ENCODE measurements at places on chromosomes 6 and 20. TPM values are rescaled to one million over a fixed set of nuclear protein-coding genes. Genes with fewer than 3 reads are reported as not detected.

GRCh38 chr6:68689910-68690309 lies 54.8 kb downstream of the ADGRB3 start:
- H3K27me3 ChIP-seq = no peaks in the 10 kb centered on the region
- no peak overlapping the region for H3K27ac ChIP-seq
- H3K4me3 ChIP-seq = no peak overlapping the region
- no peaks in the 10 kb centered on the region for H3K36me3 ChIP-seq

Gene RNF146
- 18.7 TPM for total RNA-seq

GRCh38 chr6:42369568-42369967 lies 82.2 kb downstream of the TRERF1 start:
- no peak for DNase-seq
- peak overlapping the region; percentile 40 for H3K27ac ChIP-seq
- H3K4me3 ChIP-seq = no peak overlapping the region
- peaks cover 13% of the 10 kb centered on the region for H3K36me3 ChIP-seq
- H3K27me3 ChIP-seq = no peaks in the 10 kb centered on the region
- H3K4me1 ChIP-seq = peaks cover 63% of the 10 kb centered on the region

DNA sequence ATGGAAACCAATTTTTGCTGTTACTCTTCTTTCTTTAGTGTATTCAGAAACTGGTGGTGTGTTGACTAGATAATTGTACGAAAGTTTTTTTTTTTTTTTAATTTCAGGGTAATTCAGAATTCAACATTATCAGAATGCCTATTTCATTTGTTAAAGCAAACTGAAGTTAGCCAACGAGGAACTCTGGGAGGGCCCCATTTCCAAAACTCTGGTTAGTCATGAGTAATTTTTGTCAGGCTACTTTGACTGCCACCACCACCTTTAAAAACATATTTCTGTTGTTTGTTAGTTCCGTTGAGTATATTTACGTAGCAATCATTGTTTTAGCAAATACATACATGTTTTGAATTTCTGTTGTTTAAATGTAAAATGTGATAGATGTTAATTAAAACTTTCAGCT lies 763 bp downstream of the ZKSCAN8 start:
- H3K4me1 ChIP-seq = peaks cover 48% of the 10 kb centered on the region
- peaks cover 38% of the 10 kb centered on the region for H3K36me3 ChIP-seq
- no peaks in the 10 kb centered on the region for H3K27me3 ChIP-seq
- H3K27ac ChIP-seq = peak overlapping the region; percentile 85
- DNase-seq = no peak

Gene CTAGE9
- total RNA-seq = not detected

DNA sequence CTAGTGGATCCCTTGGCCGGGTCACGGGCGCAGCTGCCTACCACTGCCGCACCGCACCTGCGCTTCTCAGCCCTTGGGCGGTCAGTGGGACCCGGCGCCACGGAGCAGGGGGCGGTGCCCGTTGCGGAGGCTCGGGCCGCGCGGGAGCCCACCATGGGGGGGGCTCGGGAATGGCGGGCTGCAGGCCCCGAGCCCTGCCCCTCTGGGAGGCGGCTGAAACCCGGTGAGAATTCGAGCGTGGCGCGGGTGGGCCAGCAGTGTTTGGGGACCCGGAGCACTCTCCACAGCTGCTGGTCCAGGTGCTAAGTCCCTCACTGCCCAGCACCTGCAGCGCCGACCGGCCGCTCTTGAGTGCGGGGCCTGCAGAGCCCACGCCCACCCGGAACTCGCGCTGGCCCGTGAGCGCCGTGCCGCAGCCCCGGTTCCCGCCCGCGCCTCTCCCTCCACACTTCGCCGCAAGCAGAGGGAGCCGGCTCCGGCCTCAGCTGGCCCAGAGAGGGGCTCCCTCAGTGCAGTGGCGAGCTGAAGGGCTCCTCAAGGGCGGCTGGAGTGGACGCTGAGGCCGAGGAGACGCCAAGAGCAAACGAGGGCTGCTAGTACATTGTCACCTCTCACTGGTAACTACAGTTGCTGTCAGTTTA lies 120.5 kb upstream of the TMEM170B start:
- no peak for DNase-seq
- peaks cover 9% of the 10 kb centered on the region for H3K36me3 ChIP-seq
- H3K4me3 ChIP-seq = no peak overlapping the region
- peaks cover 59% of the 10 kb centered on the region for H3K4me1 ChIP-seq
- H3K27ac ChIP-seq = no peak overlapping the region

GRCh38 chr6:136718476-136718875 lies 73.8 kb downstream of the MAP3K5 start:
- no peak for DNase-seq
- no peak overlapping the region for H3K27ac ChIP-seq
- no peak overlapping the region for H3K4me3 ChIP-seq

Measured in activated T-helper 2 cell treated with anti-CD3 and anti-CD28 coated beads, Interferon-gamma antibody, Interleukin-2, Interleukin-4, amounts not matched to agents 10 μg/mL and 5 μg/mL and 100 μg/mL, durations not matched to agents 14 hours and 24 hours and 36 hours (primary cell).